ENCODE measurements at places on chromosomes 12 and 14.

- no peak for DNase-seq
These were observed 121.6 kb downstream of the PHLDA1 start for GRCh38 chr12:75909714-75910656.

DNA sequence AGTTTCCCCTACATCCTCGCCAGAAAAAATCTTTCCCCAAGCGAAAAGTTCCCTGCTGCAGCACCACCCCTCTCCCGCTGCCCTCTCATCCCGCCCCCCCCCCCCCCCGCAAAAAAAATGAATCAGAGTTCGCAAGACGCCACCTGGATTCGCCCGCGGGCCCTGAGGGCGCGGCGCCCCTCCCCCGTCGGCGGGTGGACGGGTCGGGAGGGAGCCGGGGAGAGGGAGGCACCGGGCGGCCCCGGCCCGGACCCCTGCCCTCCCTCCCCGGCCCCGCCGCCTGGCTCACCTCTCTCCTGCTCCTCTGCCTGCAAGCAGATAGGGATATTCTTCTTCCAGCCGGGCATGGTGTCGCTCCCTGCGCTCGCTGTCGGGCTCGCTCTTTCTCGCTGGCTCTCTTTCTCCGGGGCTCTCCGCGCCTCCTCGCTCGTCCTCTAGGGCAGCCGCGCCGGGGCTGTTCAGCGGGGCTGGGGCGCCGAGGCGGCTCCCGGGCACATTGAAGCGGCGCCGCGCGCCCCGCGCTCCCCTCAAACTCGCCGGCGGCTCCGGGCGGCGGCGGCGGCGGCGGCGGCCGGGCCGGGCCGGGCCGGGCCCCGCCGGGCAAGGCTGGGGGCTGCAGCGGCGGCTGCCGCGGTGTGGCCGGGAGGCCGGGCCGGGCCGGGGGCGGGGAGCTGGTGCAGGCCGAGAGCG lies 200.3 kb upstream of the CAND1 start:
- no peak for DNase-seq

- DNase-seq = no peak
These were observed 64.5 kb downstream of the AMN start for GRCh38 chr14:102986810-102987579.

DNA sequence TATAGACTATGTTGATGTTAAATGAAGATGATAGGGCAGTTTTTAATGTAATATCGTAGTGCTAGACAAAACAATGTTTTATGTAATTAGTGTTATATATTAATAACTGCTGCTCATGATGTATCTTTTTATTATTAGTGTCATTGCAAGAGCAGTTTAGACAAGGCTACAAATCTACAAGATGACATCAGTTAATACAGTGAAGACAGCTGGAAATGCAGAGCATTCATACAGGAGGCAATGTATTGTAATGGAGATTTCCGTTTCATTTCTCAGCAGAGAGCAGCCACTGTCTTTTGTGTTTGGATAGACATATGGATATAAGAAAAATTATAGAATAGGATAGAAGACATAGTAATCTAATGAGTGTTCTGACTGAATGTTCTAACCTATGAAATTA lies 178.0 kb downstream of the FOXG1 start:
- no peak for DNase-seq

Measured in fibroblast of skin of left biceps (primary cell).